ENCODE measurements at places on chromosomes 1 and 21.

GRCh38 chr1:8121261-8122159 lies 95.4 kb upstream of the ERRFI1 start:
- no peak for DNase-seq

- DNase-seq: no peak
Measured at GRCh38 chr21:45409466-45410150, 4.6 kb downstream of the COL18A1 start.

DNA sequence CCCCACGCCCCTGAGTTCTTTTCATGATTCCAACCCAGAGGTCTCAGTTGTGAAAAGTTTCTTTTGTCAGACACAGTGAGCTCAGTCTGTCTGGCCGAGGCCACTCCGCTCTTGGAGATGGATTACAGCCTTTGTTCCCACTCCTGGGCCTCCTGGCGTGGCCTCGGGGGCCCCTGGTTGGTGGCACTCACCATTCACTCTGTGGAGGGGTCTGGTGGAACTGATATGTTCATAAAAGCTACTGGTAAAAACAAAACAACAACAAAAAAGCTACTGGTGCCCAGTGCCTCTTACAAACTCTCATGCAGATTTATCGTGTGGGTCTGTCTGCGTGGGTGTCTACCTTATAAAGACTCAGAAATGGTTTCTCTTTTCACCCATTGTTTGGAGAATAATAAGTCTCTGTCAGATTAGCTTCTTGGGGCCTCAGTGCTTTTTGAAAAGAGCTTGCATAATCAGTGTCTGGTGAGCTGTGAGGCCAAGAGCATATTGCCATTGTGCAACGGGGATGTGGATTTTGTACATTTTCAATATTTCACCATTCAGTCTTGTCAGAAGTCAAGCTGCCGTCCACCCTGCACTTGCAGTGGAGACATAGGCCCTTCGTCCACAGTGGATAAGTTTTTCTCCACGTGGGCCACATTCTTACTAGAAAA lies 86.7 kb downstream of the GALNT2 start:
- no peak for DNase-seq

DNA sequence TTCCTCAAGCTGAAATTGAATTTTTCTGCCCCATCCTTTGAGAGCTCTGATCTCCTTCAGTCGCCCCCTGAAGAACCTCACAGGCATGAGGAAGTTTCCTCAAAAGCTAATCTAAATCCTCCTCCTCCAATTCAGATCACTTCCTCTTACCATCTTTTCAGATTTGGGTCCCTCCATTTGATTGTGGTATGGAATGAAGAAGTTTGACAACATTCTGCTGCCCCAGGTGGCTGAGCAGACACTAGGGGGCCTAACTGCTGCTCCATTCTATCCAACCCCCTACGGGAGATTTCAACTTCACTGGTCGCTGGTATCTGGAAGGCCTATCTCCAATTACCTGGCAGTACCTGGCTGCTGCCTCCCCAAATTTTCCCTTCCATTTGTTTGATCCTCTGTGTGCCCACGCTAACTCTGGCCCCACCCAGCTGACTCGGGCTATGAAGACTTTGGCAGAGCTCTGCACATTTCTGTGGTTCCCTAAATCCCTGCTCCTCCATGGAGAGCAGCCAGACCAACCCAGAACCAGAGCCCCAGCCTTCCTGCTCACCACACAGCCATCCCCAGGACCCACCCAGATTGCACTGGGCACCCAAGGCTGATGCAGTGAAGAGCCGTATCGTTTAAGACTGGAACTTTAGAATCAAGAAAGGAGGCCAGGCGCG lies 7.8 kb downstream of the IRF6 start:
- DNase-seq: no peak

DNA sequence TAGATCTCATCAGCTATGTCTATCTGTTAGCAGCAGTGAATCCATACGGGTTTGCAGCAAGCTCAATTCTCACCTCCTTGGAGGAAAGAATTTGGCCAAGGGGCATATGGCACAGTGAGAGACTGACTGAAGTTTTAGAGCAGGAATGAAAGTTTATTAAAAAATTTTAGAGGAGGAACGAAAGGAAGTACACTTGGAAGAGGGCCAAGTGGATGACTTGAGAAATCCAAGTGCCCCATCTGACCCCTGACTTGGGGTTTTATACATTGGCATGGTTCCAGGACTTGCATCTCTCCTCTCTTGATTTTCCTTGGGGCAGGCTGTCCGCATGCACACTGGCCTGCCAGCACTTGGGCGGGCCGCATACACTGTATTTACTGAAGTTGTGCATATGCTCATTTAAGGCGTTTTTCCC lies 9.2 kb upstream of the OSBPL9 start:
- DNase-seq: no peak

DNA sequence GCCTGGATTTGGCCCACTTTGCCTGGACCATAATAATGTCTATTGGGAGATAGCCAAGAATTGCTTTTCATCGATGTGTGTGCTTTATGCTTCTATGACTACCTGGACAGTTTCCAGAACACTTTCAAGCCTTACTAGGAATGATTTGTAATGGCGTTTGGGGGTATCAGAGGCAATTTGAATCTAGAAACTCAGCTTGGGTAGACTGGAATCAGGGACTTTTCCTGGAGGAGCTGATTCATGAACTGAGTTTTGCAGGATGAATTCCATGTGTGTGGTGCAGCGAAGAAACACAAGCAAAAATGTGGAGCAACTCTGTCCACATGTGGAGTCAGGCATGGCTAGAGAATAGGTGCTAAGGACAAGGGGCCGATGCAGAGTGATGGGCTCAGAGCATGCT lies 11.9 kb upstream of the TMEM61 start:
- DNase-seq: no peak

DNA sequence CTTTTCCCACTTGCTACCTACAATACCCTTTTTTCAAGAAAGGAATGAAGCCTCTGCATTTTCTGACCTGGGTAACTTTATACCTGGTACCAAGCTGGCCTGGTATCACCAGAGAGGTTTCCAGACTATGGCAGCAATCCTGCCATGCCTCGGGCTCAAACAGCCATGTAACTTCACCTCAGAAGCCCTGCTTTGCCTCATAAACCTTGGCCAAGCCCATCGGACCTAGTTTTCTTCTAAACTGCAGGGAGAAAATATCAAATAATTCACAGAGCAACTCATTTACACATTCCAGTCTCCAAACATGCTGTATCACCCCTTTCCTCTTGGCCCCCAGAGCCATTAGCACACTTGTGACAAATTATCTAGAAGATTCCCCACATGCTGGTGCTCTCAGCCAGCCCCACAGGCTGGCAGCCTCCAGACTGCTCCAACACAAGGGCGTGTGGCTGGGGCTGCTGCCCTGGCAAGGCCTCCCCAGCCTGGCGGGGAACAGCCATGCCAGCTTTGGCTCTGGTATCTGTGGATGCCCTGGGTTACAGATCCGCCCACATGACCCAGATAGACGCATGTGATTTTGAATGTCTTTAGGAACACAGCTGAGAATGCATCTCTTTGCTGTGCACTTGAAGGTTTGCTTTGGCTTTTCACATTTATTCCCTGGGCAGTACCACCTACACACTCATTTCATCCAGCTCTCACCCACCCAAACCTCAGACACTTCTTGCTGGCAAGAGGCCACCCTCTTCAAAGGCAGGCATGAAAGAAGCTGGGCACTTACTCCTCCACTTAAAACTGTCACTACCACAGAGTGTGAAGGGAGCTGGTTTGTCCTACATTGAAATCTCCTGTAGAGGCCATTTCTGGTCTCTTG lies 70.0 kb upstream of the BCAR3 start:
- no peak for DNase-seq

DNA sequence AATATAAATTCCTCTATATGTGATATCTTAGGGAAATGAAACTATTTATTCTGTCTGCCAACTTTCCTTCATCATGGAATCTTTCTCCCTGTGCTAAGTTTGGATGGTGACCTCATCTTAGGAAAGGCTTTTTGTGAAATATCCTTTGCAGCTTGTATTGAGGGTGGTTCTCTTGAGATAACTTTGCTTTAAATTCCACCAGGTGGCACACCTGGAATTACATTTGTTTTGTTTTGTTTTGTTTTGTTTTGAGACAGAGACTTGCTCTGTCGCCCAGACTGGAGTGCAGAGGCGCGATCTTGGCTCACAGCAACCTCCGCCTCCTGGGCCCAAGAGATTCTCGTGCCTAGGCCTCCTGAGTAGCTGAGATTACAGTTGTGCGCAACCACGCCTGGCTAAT lies 7.6 kb upstream of the CD1A start:
- no peak for DNase-seq

GRCh38 chr1:34786521-34787325 lies 5.7 kb downstream of the GJB3 start:
- peak; percentile 65 for DNase-seq

GRCh38 chr1:7490576-7490975 lies 280.5 kb upstream of the VAMP3 start:
- DNase-seq: no peak

DNA sequence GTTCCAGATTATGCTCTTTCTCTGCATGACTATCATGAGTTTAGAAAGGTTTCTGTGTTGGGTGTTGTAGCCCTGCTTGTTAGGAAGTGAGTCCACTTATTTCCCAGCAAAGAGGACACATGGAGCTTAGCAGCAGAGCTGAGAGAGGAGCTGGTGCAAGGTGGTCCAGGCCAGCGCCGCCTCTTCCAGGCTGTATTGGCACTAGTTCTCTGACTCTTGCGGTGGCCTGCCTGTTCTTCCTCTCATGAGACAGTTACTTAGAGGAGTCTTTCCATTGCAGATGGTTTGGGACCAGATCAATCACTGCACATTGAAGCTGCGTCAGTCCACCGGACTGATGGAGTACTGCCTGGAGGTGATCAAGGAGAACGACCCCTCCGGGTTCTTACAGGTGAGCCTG lies 38.0 kb downstream of the TRIM67 start:
- no peak for DNase-seq

- DNase-seq: no peak
Measured at GRCh38 chr1:67646145-67647035, 38.6 kb upstream of the GADD45A start.

GRCh38 chr1:236794585-236795034 lies 482 bp upstream of the MTR start:
- DNase-seq: no peak
